ENCODE measurements at places on chromosomes 5 and 9.

GRCh38 chr5:151954255-151954654, 29.6 kb upstream of the GLRA1 start:
- no peak for DNase-seq

DNA sequence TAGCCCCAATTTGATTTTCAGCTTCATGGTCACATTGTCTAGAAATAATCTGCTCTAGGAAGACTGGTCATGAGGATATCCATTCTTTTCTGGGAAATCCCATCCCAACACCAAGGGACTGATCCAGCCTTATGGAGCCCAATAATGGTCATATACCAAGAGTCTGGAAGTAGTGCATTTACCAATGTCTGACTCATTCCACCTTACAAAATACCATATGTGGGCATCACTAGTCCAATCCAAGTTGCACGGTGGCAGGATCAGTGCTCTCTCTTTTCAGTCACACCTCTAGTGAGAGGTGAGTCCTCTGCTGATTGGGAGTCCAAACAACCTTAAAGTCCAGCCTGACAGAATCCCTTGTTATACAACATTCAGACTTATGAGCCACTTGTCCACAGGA, 73.7 kb downstream of the FEM1C start:
- no peak for DNase-seq

GRCh38 chr5:60541980-60542379, 158.0 kb downstream of the DEPDC1B start:
- peak; percentile 86 for DNase-seq

DNA sequence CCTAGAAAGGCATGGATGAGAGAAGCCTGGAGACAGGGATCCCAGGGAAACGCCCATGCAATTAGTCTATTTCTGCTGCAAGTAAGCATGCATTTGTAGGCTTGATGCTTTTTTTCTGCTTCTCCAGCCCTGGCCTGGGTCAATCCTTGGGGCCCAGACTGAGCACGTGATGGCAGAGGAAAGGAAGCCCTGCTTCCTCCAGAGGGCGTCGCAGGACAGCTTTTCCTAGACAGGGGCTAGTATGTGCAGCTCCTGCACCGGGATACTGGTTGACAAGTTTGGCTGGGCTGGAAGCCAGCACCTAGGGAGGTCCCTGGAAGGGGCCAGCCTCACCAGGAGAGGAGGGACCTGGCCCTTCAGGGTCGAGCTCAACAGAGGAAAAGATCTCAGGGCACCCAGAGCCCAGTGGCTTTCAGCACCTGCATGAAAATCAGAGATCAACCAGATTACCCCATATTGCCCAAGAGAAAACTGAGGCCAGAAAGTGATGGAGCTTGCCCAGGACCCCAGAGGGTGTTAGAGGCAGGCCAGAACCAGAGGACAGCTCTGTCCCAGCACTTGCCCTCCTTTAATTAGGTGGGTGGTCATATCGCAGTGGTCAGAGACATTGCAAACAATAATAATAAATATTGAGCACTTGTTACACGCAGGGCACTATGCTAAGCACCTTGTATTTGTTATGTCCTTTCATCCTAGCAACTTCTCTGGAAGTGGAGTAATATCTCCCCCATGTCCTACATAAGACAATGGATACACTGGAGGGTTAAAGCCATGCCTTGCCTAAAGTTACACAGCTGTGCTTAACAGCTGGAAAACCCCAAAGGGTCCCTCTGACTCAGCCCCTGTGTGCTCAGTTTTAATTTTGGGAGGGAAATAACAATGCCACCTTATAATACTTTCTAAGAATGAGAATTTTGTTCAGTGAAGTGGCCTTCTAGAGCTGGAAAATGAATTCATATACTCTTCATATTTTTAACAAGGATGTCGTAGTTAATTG, 67.1 kb downstream of the KLF4 start:
- peak; percentile 68 for DNase-seq

- no peak for DNase-seq
These were observed 36.2 kb upstream of the IFNK start for GRCh38 chr9:27487927-27488326.

DNA sequence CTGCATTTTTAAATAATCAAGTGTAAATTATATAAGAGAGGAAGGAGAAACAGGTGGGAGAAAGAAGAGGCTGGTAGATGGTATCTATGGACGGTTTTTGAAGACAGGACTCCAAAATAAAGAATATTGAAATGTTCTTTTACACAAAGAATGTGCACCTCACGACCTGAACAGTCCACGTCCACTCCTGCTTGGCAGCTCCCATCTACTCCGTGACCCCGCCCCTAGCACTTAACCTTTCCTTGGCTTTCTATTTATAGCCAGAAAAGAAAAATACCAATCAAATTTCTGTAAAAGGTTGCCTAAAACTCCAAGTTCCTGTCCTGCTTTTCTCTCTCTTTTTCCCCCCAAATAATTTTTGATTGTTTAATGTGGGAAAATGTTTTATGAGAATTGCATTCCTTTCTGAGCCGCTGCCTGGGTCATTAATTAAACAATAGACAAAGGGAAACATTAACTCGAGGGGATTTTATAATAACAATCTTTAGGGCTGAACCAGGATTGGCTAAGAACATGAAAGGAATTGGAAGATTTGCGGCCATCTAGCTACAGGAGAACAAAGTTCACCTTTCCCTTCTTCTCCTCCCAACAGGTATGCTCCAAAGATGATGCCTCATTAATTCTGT, 173.6 kb upstream of the MAP3K1 start:
- no peak for DNase-seq

- DNase-seq: no peak
These were observed 155.5 kb upstream of the PPP1R2B start for GRCh38 chr5:156694598-156694997.

DNA sequence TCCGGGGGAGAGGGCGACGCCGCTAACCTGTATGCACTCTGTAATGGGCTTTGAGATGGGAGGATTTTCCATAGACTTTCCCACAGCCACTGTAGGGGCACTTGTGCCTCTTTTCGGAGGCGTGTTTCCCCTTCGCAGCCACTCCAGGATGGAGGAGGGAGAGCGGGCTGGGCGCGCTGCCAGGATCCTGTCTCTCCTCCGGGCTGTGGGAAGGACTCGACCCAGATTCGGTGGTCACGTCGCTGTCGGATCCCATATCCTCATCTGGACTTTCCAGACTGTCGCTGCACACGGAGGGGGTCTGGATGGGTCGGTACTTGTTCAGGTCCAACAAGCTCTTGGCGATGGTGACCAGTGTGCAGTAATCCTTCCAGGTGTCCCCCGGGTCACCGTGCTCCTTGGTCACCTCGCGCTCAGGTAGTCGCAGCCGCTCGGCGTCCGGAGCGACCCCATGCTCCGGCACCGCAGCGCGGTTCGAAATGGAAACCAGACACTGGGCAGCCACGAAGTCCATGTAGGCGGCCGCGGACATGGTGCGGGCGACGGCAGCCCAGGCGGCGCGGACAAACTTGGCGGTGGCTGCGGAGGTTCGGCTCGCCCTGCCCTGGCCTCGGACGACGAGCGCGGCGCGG, 1.5 kb downstream of the KLF9 start:
- DNase-seq: peak; percentile 81

- DNase-seq: no peak
These were observed 3.3 kb upstream of the SLC25A46 start for GRCh38 chr5:110735556-110735955.
